ENCODE measurements at places on chromosomes 6 and 20.

DNA sequence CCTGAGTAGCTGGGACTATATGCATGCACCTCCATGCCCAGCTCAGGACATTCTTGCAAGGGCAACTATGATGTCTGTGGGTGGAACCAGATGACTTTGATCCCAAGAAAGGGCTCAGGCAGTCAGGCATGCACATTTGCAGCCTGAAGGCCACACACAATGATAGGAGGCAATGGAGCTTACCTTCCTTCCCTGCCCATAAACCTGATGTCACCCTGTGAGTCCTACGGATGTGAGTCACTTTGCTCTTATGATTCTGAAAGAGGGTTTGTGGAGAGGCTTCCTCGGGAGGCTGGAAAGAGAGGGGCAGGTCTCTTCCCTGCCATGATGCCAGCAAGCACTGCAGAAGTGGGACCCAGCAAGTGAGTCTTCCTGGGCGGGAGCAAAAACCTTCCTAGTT is 202.4 kb downstream of the LY86 start:
- DNase-seq: no peak

GRCh38 chr20:18734525-18735189 is 78.9 kb upstream of the SCP2D1 start:
- no peak for DNase-seq

DNA sequence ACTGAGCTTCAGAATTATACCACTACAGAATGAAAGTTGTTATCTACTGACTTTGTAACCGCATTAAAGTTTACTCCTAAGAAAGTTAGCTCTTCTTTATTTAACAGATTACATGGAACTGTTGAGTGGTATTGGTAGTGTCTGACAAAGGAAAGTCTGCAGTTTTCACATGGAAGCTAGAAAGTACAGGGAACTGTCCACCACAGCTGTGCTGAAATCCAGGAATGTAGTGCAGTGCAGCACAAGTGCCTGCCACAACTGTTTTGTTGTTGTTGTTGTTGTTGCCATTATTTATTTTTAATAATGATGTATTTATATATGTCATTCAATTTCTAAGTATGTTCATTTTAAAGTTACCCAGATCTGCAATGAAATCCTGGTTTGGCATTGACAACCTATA is 464.9 kb downstream of the TBC1D32 start:
- DNase-seq: no peak

DNA sequence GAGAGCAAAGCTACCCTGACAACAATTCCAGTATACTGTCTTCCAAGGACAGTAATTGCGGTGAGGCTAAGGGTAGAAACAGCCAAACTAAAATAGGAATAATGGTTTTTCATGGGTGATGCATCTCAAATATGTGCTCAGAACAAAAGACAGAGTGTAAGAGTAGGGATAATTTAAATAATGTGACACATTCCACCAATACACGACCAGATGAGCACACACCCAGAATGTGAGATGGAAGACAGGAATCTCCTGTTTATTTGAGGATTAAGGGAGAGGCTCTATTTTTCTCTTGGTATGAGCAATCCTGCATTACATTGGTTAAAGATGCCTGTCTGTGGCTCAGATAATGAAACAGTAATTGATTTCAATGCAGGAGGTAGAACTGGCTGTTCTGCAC is 292.9 kb upstream of the ZFP64 start:
- DNase-seq: peak; percentile 7

GRCh38 chr20:38211200-38212097 is 46.4 kb upstream of the TGM2 start:
- DNase-seq: no peak

- no peak for DNase-seq
These were observed 70.8 kb upstream of the FBXO30 start for GRCh38 chr6:145885431-145885830.

GRCh38 chr20:40633123-40633850 is 55.7 kb downstream of the MAFB start:
- no peak for DNase-seq

GRCh38 chr6:4932228-4932903 is 71.5 kb downstream of the RPP40 start:
- DNase-seq: no peak

GRCh38 chr20:46179862-46180261 is 61.7 kb downstream of the CD40 start:
- DNase-seq: no peak

- no peak for DNase-seq
These were observed 9.4 kb downstream of the HSF2 start for GRCh38 chr6:122408702-122409458.

DNA sequence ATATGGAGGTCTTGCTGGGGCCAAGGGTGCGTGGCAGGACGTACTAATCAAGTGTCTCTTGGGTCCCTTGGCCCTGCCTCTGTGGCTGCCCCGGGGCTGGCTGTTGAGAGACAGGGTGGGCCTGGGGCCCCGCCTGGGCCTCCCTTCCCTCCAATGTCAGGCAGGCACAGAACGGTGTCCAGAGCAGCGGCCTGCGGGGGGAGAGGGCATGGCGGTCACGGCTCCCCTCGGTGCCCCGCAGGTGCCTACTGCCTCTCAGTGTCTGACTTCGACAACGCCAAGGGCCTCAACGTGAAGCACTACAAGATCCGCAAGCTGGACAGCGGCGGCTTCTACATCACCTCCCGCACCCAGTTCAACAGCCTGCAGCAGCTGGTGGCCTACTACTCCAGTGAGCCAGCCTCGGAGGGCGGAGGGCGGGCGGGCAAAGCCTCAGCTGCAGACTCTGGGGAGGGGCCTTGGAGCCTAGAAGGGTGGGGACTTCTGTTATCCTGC is 50.0 kb downstream of the SRC start:
- no peak for DNase-seq

DNA sequence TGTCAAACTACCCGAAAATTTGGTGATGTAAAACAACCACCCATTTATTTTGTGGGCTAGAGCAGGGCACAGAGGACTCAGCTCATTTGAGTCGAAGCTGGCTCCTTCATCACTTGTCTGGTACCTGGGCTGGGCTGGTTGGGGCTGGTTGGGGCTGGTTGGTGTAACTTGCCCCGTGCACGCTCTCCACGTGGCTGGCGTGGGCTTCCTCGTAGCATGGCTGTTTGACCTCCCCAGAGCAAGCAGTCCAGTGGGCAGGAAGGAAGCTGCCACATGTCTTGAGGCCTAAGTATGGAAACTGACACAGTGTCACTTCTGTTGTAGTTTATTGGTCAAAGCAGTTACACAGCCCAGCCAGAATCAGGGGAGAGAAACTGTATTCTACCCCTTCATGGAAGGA is 27.1 kb downstream of the BCAS4 start:
- DNase-seq: no peak

GRCh38 chr6:87798393-87799278 is 96.6 kb upstream of the AKIRIN2 start:
- no peak for DNase-seq

DNA sequence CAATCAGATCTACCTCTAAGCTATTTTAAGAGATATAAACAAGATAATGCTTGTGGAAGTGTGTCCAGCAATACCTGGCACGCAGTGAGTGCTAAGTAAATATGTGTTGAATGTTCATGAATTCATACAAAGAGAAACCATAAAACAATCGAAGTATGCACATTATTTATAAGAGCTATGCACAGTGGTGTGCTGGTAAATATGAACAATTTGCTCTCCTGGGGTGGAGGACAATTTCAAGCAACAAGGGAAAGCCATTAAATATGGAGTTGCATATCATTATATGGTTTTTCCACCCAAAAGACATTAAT is 526.6 kb upstream of the MARCKS start:
- no peak for DNase-seq

DNA sequence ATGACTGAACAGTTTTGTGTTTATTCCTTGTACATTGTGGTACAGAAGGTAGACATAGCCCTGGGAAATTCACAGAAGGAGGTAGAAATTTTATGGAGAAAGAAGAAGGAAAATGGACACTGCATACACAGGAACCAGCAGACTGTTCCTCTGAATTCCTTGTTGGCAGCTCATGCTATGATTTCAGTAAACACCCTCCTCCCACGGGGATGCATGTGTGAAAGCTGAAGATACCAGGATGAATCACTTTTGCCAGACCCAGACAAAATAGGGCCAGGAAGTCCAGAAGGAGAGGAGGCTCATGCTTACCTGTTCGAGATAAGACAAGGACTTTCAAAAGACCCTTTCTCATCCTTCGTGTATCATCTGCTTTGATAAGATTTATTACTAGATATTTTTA is 110.3 kb upstream of the GGTLC1 start:
- DNase-seq: no peak

DNA sequence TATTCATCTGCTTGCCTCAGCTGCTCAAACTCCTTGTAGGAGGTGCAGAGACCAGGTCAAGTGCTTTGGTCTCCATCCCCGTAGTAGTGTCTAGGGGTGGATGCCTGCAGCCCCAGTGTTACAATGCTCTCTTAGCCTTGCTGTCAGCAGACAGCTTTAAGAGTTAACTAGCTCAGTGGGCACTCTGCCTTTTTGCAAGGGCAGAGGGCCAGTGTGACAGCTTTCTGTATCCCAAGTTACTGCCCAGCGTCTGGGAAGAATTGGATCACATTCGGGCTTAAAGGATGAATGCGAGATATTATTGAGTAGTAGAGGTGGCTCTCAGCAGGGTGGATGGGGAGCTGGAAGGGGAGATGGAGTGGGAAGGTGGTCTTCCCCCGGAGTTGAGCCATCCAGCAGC is 339.9 kb upstream of the RNF217 start:
- no peak for DNase-seq

GRCh38 chr6:170063851-170064602 is 226.9 kb downstream of the DLL1 start:
- no peak for DNase-seq

DNA sequence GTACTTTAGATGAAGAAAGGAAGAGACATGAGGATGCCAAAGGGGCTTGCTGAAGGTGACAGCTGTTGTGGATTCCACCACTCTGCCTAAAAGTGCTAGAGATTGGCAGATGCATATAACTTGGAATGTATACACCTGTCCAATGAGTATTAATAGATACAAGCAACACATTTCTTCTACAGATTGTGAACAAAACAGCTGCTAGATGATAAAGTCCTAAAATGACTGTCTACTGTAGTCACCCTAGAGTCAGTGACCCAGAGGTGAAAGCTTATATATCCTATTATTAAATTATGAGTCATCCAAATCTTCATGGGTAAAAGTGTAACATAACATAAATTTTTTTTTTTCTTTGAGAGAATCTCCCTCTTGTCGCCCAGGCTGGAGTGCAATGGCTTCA is 5.2 kb downstream of the RNF217 start:
- DNase-seq: no peak
